Activated CD4-positive, alpha-beta T cell treated with anti-CD3 and anti-CD28 coated beads, Interleukin-2, Interleukin-4, amounts not matched to agents 100 ng/mL and 50 ng/mL, durations not matched to agents 16 hours and 8 hours (primary cell): ENCODE measurements at places on chromosomes 16 and 17.

DNA sequence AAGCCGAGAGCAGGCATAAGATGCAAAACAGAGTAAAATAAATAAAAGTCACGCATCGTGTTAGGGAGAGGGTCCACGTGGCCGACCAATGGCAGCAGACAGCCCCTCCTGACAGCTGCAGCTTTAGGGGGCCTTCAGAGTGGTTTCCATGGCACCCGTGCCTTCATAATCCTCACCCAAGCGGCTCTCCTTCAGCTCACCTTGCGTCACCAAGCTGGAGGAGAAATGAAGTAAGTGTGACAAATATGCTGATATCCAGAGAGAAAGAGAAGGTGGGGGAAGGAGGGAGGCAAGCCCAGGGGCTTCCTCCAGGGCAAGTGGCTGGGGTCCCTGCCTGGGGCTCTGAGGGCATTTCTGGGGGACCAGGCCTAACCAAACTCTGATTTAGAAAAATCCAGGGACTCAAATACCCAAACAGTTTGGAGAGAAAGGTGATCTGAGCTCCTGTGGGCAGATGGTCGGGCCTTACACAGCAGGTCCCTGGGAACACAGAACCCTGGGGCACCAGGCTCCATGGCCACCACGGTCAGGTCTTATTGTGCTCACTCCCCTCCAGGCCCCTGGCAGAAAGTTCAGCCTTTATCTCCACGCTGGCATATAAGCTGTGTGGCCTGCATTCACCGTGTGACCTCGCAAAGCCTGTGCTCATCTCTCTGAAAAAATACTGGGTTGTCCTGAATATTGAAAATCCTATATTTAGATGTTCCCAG lies 80.7 kb upstream of the TNRC6C start:
- DNase-seq: no peak

- no peak for DNase-seq
These were observed 38.1 kb upstream of the METRNL start for GRCh38 chr17:83041305-83041704.

- DNase-seq: no peak
These were observed 430.4 kb upstream of the CDH5 start for GRCh38 chr16:65936096-65936495.

DNA sequence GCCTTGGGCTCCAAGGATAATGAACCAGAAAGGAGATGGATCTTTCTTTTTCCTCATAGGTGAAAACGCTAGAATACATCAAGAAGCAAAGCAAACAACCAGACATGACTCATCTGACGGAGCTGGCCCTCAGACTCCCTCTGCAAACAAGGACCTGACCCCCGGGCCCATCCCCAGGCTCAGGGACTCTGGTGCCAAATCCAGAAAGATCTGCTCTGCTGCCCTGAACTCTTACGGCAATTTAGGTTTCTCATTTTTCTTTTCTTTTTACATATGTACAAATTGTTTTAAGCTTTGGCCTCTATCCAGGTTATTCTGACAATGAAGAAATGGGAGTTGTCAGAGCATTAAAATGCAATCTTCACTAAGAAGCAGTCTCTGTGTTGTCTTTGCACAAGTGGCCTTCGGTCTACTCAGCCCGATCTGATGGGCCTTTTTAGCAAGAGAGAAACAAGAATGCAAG lies 17.7 kb downstream of the KNOP1 start:
- no peak for DNase-seq

GRCh38 chr16:78290872-78291591 lies 191.6 kb downstream of the WWOX start:
- no peak for DNase-seq
